NCI-H1930 (cell line): ENCODE measurements at places on chromosomes 1 and 21.

- DNase-seq, result no peak
These were observed 21.5 kb downstream of the MAP3K7CL start for GRCh38 chr21:29151931-29152330.

DNA sequence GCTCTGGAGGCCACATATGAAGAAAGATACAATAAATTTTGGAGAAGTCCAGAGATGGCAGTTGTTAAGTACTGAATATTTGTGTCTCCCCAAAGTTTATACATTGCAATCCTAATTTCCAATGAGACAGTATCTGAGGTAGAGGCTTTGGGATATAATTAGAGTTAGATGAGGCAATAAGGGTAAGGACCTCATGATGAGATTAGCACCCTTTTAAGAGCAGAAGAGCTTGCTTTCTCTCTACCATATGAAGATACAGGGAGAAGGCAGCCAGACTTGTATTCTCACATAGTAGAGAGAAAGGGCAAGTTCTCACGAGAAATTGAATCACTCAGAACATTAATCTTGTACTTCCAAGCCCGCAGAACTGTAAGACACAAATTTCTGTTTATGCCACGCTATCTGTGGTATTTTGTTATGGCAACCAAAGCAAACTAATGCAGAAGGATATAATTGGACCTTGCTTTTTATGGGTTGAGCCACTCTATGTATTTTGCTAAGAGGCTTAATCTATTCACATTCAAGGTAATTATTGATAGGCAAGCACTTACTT is 430.1 kb downstream of the KCNT2 start:
- DNase-seq, result no peak

- peak; percentile 11 for DNase-seq
These were observed 12.7 kb upstream of the B3GALNT2 start for GRCh38 chr1:235516862-235517446.

DNA sequence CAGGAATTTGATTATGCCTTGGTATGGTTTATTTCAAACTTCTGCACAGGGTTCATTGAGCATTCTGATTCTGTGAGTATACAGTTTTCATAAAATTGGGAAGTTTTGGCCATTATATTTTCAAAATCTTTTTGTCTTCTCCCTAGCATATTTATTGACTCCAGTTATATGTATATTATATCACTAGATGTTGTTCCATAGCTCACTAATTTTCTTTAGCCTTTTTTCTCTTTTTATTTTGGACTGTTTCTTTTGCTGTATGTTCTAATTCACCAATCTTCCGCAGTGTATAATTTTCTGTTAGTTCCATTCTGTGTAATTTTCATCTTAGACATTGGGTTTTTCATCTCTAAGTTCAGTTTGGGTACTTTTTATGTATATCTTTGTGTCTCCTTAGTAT is 31.9 kb downstream of the ZMYM4 start:
- no peak for DNase-seq

DNA sequence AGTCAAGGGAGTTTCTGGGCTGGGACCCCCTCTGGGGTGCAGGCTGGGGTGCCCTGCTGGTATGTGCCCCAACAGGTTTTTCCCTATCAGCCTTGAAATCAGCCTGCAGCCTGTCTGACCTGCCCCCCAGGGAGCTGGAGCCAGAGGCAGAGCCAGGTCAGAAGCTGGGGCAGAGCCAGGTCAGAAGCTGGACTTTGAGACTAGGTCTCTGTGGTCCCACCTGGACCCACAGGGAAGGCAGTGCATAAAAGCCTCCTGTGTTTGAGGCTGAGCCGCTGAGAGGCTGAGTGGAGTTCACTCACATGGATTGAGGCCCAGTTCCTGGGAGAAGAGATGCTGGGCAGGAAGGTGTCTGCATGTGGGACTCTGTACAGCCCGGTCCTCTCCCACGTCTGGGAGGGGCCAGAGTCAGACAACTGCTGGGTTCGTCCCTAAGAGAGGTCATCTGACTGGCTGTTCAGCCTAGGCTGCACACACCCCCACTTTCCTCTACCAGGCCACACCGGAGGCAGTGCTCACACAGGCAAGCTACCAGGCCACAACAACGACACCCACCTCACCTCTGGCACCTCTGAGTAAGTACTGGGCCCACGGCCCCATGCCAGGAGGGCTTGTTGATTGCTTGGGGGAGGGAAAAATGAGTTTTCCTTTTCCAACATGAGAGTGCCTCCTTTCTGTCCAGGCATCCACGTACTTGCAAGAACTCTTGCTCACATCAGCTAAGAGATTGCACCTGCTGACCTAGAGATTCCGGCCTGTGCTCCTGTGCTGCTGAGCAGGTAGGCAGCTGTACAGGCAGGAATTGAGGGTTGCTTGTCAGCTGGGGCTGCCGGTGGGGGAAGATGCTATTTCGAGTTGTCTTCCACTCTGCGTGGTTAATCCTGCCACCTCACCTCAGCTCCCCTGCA is at the start of gene ANXA9:
Gene ANXA9, plus strand, starts transcription at position 488 of the 908 bp plus-strand sequence. CDS start 814 bp downstream, outside the sequence.
- no peak for DNase-seq

DNA sequence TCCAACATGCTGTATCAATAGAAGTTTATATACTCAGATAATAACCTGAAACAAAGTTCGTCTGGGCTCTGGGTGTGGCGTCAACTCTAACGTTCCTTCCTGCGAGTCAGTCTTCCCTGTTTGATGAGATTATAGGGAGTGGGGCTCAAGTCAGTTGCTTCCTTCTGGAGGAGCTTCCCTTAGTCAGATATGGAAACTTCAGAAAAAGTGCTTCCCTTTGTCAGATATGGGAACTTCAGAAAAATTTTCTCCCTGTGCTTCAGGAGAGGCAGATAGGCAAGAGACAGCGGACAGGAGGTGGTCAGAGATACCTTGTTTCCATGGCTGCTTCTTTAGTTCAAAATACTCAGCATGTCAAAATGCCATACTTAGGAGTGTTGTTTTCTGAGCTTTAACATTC is 51.1 kb upstream of the PRDX6 start:
- no peak for DNase-seq

DNA sequence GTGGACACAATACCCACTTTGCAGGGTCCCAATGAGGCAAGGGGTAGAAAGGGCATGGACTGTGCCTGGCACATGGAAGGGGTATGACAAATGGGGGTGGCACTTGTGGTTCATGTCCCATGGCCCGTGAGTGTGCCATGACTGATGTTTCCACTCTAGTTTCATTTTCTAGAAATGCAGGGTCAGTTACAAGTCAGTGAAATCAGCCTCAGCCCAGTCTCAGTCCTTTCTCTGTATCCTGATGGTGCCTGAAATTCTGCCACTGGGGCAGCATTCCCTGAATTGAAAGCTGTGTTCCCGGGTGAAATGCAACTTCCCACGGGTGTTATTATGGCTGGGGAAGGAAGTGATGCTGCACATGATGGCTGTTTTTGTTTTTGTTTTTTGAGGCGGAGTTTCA is 110.8 kb upstream of the ZBTB40 start:
- DNase-seq, result no peak

- no peak for DNase-seq
These were observed 29.3 kb downstream of the SOD1 start for GRCh38 chr21:31688603-31689368.

DNA sequence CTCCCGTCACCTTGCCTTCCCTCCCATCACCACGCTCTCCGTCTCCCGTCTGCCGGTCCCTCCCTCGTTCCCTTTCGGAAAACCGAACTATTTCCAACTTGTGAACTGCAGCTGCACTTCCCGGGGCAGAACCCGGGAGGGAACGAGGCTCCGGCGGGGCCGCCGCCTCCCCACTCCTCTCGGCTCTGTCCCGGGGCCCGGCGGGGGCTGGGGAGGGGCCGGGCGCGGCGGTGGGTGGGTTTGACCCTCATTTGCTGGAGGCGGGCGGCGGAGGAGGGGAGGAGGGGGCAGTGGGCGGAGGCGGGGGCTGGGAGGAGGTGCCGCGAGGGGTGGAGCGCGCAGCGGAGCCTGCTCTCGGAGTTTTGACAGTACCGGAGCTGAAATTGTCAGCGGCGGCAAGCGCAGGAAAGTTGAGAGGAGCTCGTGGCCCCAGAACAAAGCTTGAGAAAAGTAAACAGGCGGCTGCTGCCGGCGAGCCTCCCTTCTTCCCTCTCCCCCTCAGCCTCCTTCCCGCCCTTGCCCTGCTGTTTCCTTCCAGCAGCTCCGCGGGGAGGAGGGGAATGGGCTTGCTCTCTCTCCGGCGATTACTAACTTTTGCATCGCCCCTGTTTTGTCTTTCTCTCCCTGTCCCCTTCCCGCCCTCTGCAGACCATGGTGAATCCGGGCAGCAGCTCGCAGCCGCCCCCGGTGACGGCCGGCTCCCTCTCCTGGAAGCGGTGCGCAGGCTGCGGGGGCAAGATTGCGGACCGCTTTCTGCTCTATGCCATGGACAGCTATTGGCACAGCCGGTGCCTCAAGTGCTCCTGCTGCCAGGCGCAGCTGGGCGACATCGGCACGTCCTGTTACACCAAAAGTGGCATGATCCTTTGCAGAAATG is 2.9 kb downstream of the LMO4 start:
- peak; percentile 37 for DNase-seq

DNA sequence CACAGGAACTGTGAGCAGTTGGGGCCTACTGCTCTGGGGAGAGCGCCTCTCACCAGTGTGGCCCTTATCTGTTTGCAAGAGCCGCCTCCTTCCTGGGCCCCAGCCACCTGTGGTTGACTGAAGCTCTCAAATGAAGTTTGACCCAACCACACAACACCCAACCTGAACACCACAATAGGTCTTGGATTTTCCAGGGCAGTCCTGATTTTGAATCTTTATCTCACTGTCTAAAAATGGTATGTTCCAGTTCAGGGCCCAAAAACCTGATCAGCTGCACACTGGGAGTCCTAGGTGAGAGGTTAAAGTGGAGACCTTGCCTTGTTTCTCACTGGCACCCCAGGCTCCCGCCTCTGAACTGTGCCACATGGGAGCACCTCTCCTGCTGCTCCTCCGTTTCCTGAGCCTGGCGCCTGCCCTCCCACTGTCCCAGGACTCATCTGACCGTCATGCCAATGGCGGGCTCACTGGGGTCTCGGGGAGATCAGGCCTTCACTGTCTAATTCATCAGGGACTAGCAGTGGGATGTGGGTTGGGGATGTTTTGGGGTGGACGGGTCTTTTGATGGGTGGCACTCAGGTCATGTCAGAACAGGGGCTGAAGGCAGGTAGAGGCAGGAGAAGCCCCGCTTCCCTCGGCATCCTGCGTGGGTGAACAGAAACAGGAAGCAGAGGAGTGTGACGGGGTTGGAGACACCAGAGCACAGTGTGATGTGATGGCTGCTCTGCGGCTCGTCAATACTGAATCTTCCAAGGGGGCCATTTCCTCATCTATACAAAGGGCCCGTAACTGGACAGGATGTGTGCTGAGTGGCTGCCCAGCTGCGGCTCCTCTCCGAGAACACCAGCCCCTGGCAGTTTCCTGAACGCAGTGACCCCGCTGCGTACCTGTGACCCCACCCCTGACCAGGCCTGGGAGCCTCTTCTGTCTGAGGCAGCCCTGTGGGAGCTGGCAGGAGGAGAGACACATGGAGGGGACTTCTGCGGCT is 59.6 kb upstream of the ITPKB start:
- DNase-seq, result no peak

DNA sequence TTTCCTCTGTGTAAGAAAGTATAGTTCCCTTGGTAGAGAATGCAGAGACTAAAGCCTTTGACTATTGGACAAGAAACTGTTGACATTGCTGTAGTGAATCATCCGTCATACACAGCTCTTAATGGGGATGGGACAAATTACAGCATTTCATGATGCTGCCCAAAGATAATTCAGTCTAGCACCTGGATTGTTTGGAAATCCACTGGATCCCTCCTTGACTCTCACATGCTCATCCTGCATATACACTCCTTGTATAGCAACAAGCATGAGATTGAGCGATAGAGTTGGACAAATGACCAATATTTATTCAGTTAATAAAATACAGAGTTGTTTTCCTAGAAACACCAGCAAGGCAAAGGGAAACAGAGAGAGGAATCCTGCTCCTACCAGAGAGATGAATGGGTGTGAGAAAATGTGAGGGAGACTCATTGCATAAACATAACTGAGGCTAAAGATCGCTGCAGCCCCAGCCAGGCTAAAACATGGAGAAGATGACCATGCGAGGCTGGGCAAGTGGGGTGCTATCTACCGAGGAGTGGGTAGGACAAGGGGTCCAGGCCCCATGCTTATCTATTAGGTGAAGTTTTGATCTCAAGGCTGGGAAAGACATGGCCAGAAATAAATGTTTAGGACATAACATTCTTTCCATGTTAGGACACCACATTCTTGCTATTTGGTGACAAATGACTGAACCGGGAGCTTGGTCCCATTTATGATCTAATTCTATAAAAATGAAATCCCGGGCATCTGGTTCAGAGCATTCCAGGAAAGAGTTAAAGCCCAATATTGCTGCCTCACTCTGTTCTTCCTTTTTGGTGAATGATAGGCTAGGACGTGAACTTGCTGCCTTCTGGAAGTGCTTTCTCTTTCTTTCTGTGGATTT is 153.2 kb downstream of the TGFB2 start:
- no peak for DNase-seq

- DNase-seq, result no peak
These were observed 311.3 kb downstream of the RGS7 start for GRCh38 chr1:241045659-241046058.

GRCh38 chr1:90405726-90406125 is 311.4 kb downstream of the BARHL2 start:
- no peak for DNase-seq

GRCh38 chr1:187854457-187854856 is 1025.7 kb downstream of the PLA2G4A start:
- DNase-seq, result no peak

- DNase-seq, result no peak
These were observed 7.3 kb downstream of the TRAF5 start for GRCh38 chr1:211333906-211334305.

DNA sequence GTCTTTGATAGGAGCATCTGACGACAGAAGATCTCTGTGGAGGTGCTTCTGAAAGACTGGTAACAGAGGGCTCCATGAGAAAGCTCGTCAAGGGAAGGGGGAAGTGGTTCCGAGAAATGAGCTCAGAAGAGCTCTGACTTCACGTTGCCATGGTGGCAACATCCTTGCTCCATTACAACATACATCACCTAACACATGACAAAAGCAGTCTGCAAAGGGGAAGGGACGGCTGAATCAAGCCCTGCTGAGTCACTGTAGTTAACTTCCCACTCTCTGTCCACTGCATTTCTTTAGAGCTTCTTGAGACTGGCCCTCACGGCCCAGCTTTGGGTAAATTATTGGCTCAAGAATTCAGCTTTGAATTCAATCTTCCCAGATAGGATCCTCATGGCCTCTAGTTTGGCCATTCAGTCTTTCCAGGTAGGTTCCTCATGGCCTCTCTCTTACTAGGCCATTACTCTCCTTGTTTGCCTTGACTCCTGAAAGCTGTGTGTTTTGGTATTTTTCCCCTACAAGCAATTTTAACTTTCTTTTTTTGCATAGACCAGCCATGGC is 88.0 kb upstream of the ZNF648 start:
- no peak for DNase-seq

GRCh38 chr1:209815931-209816341 is 10.0 kb upstream of the IRF6 start:
- DNase-seq, result no peak
